ENCODE measurements at places on chromosomes 2 and 18.

DNA sequence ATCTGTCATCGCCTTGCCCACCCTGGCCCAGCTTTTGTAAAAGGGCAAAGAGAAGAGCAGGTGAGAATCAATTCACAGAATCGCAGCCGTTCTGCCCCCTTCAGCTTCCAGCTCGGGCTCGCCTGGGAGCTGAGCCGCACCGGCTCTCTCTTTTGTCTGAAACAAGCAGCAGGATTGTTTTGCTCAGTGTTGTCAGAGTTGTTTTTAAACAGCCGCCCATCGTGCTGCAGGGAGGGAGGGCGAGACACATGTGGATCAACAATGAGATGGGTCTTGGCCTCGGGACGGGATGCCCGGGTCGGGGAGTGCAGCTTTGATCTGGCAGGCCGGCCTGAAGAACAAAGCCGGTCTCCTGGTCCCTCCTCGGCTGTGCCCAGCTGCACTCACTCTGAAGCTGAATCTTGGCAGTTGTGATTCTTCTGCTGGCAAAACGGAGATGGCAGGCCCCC is 39.7 kb upstream of the HDAC4 start:
- no peak for DNase-seq

GRCh38 chr2:206981739-206982340 is 42.5 kb downstream of the CPO start:
- peak; percentile 34 for DNase-seq

- DNase-seq = no peak
These were observed 2.4 kb downstream of the TRABD2A start for GRCh38 chr2:84878459-84878858.

- peak; percentile 77 for DNase-seq
These were observed 116.7 kb upstream of the MGAT5 start for GRCh38 chr2:134137182-134137611.

GRCh38 chr2:190328573-190329147 is 9.0 kb upstream of the HIBCH start:
- DNase-seq = no peak

DNA sequence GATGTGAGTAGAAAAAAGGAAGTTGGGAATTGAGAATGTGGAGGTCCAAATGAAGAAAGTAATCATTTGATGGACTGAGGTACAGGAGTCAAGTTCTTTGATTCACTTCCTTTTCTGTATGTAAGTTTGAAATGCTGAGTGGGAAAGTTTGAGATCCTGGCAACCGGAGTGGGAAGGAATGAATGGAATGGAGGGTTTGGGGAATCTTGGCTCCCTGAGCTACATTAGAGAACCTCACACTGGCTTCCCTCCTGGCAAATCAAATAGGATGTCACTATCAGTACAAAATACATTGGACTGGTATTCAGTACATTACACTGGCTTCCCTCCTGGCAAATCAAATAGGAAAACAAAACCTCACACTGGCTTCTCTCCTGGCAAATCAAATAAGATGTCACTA is 9.8 kb upstream of the RNF138 start:
- no peak for DNase-seq

DNA sequence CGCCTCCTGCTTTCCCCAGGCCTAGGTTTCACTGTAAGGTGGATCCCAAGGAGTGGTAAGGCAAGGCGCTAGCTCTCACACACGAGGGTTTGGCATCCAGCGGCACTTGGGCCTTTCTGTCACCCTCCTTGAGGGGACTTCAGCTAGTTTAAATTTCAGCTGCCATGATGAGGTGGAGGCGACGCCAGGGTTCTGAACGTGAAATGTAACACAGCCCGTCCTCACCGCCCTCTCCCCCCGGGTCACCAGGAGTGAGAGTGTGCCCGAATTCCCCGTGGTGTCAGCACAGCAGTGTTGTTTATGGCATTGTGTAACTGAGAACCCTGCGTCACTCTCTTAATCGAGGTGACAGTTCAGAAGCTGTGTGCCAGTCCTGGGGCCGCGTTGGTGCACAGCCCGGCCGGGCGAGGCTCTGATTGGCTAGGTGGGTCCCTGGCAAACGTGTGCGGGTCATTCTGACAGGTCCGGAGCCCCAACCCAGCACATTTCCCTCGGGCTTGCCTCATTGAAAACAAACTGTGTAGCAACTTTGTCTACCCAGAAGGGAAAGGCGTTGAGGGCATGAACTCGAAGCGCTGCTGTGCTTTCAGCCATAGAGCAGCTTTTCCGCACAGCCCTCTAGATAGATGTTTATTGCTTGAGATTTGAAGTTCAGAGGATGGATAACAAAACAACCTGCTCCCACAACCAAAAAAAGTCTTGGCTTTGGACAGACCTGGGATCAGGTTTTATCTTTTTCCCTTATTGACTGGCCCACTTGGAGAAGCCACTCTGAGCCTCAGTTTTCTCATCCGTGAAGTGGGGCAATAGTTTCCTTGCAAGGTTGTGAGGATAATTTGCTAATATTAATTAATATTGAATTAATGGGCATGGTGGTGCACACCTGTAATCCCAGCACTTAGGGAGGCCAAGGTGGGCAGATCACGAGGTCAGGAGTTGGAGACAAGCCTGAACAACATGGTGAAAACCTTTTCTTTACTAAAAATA is 4.9 kb downstream of the CIDEA start:
- DNase-seq = no peak

GRCh38 chr18:13619505-13620205 is 106.7 kb downstream of the FAM210A start:
- no peak for DNase-seq

DNA sequence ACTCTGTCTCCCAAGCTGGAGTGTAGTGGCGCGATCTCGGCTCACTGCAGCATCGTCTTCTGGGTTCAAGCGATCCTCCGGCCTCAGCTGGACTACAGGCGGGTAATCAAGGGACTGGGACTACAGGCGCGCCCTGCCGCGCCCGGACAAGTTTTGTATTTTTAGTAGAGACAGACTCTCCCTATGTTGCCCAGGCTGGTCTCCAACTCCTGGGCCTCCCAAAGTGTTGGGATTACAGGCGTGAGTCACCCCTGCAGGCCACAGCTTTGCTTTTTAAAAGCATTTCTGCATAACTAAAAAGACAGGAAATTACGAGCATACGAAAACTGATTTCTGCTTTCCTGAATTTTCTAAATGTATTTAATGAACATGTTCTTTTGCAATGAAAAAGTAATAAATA is 916 bp upstream of the OSBPL1A start:
- no peak for DNase-seq

DNA sequence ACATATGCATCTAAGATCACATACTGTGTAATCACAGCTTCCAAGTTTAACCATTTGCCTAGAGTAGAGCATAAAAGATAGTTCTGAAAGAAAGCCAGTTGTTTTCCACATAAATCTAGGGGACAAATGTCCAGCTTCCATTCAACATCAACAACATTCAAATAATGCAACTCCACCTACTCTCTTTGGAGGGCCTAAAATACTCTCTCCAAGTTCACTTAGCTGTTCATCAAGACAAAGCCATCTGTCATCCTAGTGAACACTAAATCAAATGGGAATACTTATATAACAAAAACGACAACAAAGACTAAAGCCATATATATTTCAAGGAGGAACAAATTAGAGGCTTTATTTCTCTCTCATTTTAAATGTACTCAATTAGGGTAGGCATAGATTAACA is 221.5 kb upstream of the CDH2 start:
- DNase-seq = no peak

DNA sequence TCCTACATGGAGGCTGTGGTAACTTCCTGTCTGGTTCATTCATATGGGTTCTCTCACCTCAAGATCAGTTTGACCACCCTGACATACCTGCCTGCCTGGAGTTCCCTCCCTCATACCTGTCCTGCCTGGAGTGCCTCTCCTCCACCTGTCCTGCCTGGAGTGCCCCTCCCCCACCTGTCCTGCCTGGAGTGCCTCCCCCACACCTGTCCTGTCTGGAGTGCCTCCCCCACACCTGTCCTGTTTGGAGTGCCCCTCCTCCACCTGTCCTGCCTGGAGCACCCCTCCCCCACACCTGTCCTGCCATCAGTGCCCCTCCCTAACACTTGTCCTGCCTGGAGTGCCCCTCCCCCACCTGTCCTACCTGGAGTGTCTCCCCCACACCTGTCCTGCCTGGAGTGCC is 461.9 kb downstream of the PTPRM start:
- no peak for DNase-seq

DNA sequence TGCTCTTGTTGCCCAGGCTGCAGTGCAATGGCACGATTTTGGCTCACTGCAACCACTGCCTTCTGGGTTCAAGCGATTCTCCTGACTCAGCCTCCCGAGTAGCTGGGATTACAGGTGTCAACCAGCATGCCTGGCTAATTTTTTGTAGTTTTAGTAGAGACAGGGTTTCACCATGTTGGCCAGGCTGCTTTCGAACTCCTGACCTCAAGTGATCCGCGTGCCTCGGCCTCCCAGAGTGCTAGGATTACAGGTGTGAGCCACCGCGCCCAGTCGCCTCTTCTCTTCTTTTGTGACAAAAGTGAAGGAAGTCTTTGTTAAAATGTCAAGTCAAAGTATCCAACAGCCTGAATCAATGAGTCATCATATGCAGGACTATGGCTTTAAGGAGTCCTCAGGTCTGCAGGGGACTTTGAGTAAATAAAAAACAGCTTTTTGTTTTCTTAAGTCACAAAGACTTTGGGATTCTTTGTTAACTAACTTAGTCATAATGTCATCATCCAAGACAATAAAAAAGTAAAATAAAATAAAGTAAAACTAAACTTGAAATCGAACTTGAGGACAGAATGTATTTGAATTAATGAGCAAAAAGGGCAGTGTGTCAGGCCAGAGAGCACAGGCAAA is 1153.2 kb downstream of the SUCLG1 start:
- no peak for DNase-seq

GRCh38 chr2:98589489-98589888 is 18.8 kb downstream of the COA5 start:
- no peak for DNase-seq

DNA sequence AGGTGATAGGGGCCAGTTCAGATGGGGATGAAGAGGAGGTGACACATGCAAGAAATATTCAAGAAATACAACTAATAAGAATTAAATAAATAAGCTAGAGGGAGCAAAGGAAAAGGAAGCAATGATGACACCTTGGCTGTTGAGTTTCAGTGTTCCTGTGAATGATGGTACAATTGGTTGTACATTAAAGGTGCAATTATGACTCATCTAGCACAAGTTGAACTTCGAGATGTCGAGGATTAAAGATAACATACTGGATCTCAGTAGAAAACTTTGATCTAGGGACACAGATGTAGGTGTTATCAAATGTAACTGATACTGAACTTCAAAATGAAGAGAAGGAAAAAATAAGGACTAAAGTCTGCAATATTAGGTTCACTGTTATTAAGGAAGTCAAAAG is 760.6 kb upstream of the CHAC2 start:
- DNase-seq = no peak

DNA sequence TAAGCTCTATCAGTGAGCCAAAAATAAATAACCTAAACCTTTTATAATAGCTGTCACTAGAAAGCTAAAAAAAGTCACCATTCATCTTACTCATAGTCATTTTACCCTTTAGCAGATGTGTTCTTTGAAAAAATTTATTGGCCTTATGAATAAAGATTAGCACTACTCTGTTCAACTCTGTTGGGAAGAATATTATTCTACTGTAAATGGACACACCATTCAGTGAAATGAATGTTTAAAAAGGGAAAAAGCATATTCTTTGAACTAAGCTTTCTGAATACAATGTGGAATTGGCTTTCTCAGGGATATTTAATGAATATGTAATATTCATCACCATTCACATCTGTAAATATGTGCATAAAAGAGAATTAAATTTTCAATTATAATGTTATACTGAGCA is 422.0 kb downstream of the CBLN2 start:
- no peak for DNase-seq

DNA sequence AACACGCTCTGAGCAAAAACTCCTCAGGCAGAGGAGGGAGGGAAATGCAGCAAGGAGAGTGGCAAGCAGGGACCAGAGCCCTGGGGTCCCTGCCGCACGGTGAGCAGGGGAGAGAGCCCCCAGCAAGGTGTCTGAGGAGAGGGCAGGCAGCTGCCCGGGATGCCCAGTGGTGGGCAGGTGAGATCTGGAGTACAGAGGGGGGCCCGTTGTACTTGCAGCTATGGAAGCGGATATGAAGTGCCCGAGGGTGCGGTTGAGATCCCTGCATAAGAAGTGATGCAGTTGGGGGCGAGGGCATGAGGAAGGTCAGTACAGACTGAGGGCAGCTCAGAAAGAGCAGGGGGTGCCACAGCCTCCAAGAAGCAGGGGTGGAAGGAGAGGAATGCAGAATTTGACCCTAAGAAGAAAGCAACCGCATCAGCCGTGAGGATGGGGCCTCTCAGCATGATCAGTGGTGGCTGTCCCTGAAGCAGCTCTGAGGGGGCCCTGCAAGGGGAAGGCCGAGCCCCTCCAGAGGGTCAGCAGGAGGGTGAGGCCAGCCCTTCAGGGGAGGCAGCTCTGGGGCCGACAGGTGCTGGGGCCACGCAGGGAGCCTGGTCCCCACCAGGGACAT is 29.4 kb downstream of the MTERF4 start:
- no peak for DNase-seq

GRCh38 chr2:109318150-109318948 is 189.3 kb downstream of the SH3RF3 start:
- peak; percentile 62 for DNase-seq

DNA sequence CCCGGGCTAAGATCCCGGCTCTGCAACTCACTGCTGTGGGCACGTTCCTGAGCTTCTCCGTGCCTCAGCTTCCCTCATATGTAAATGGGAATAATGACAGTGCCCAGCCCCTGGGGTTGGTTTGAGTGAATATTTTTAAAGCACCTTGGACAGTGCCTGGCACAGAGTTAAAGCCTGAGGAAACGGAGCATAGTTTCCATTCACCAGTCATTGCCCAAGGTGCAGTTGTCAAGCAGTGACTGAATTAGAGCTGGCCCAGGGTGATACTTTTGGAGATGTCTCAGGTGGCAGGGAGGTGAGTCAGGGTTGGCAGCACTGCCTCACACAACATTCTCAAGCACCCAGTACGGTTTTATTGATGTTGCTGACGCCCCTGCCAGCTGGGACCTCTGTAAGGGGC is 12.2 kb downstream of the TMEM177 start:
- DNase-seq = no peak

- DNase-seq = no peak
These were observed 125.8 kb downstream of the MTCL1 start for GRCh38 chr18:8831112-8831511.

DNA sequence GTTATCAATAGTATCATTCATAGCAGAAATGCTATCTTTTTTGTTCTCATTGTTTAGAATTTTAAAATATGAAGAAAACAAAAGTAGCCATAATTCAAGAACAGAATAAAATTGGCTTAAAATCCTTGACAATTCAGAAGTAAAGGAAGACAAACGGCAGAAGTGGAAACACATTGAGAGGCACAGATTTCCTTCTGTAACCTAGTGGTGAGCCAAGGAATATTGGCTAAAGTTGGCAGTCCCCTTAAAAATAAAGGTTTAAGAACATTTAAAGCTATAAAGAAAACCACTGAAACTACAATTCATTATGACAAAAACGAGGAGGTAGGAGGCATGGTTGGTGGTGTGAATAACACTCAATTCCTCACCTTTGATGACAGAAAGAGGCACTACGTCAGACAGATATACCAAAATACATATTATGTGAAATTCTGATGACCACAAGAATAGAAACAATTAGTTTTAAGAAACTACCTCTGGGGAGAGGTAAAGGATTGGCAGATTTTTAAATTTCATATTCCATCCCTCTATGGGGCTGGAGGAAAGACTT is 42.3 kb downstream of the SFT2D3 start:
- no peak for DNase-seq

- no peak for DNase-seq
These were observed 9.6 kb downstream of the IRS1 start for GRCh38 chr2:226790011-226790410.

All from HS-5 (cell line).